Stimulated activated CD8-positive, alpha-beta memory T cell treated with anti-CD3 and anti-CD28 coated beads, Interleukin-12 subunit alpha, Interleukin-12 subunit beta, amount 100 ng/mL, for 4 hours (primary cell): ENCODE measurements at places on chromosomes 2 and 18.

DNA sequence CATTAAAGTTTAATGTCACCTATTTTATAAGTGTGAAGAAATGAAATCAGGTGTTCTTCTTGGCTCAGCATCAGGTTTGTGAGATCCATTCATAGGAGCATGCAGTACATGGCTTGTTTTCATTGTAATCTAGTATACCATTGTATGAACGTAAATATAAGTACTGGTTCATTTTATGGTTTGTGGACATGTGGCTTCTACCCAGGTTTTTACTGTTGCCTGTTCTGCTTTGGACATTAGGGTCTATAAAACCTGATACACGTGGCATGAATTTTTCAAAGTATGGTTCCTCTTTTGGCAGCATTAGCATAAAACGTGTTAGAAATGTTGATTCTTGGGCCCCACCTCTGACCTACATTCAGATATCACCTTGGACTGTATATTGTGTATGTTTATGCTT is 175.5 kb downstream of the PRPF40A start:
- DNase-seq, result no peak

DNA sequence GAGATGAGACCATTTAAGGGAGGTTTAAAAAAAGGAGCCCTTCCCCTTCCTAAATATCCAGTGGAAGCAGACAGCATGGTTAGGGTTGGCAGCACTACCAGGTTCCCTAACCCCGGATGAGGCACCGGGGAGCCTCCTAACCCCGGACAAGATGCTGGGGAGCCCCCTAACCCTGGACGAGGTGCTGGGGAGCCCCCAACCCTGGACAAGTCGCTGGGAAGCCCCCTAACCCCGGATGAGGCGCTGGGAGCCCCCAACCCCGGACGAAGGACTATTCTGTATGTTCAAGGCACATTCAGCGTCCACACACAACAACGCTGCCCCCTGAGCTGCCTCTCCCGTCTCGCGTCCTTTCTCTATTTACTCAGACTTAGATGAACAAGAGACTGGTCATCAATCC is 51.9 kb downstream of the ANKMY1 start:
- DNase-seq, result no peak

GRCh38 chr2:64681479-64681967 is 27.8 kb upstream of the SERTAD2 start:
- no peak for DNase-seq

DNA sequence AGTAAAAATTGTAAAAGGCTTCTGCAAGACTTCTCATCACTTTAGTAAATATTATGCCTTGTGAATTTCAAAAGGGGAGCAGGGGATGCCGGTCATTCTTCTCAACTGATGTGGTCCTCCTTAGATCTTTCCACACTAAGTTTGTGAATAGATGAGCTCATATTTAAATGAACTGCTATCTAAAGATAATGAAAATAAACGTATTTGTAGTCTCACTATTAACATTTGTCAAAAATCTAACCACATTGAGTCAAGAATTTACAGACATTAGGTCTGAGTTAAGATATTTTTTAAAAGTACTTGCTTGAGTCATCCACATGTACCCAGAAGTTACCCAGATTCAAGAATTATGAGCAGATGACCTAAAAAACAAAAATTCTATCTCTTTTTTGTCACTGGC is 6.5 kb downstream of the PRPF40A start:
- DNase-seq, result no peak

- DNase-seq, result no peak
These were observed 167.4 kb downstream of the THSD7B start for GRCh38 chr2:136932700-136933099.

- no peak for DNase-seq
These were observed 61.2 kb downstream of the KCNE4 start for GRCh38 chr2:223113161-223113560.

DNA sequence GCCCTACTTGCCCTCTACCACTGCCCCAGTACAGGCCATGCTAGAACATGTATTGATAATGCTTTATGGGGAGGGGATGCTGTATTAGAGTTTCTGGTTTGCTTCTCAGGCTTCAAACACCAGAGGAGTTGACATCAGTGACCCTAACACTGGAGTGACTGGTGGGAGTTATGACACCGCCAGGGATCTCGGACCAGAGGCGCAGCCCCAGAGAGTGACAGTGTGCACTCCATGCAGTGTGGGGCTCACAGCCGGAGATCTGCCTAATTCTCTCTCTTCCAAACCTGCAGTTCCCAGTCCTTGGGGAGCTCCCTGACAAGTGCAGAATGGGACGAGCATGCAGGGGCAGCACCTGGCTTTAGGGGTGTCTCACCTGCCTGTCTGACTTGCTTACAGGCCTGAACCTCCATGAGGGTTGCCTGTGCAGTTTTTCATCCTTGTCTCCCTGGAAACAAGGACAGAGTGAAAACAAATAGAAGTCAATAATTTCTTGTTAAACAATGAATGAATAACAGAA is 244.9 kb upstream of the MYT1L start:
- DNase-seq, result no peak

GRCh38 chr2:11182951-11183350 is 27.7 kb downstream of the SLC66A3 start:
- DNase-seq, result no peak

DNA sequence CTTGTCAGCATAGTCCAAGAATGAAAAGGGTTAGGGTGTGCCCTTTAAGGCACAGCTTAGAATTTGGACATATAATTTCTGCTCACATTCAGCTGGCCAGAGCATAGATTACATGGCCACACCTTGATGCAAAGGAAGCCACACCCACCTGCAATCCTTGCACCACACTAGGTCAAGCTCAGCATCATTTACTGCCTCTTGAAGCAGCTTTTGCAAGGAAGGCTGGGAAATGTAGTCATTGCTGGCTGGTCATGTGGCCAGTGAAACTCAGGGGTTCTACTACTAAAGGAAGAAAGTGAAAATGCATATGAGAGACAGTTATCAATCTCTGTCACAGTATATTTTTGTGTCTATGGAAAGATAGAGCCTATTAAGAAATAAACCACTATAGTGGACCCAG is 159.3 kb downstream of the GFPT1 start:
- no peak for DNase-seq

- no peak for DNase-seq
These were observed 217.1 kb downstream of the MREG start for GRCh38 chr2:215796140-215796855.
